SK-N-SH treated with all-trans-retinoic acid at 6 μM for 48 hours (cell line): ENCODE measurements at places on chromosomes 3 and 15.

DNA sequence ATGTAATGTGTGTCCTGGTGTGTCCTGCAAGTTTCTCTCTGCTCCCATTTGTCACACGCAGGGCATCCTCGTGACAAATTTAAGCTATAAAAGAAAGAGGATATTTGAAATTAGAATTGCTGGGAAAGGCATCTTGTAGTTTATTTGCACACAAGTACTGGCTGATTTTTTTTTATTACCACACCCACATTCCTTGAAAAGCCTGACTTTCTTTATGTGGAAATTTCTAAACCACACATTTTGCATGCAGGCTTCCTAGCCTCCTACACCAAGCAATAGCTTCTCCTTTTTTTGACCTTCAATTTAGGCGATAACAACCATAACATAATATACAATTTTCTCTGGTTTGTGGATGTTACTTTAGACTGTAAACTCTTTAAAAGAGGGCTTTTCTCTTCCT lies 126.1 kb downstream of the SERPINI1 start:
- no peak for ATAC-seq

GRCh38 chr3:101529816-101530685 lies 17.0 kb upstream of the SENP7 start:
- ATAC-seq = no peak

DNA sequence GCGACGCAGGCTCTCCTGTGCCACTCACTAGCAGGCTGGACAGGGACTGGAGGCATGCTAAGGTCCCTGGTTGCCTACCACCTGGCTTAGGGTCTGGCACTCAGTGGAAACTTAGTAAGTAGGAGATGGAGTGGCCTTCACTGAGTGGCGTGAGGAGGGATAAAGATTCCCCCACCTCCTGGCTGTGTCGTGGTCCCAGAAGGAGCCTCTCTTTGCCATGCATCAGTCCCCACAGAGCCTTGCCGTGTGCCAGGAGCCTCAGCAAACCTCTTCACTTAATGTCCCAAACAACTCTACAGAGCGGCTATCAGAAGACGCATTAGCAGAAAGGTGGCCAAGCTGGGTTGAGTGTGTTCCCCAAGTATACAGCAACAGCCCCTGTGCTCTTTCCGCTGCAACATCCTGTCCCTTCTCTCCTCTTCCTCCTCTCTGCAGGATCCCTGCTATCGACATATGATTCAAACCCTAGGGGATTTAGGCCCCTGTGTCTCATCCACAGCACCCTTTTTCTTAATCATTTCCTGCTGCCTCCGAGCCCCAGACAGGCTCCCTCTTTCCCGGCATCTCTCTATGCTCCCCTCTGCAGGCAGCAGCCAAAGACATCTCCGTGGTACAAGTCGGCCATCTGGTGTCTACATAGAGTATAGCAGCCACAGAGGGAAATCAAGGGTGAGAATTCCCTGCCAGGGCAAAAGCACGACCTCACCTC lies 66.7 kb downstream of the SLC6A1 start:
- peak; percentile 77 for ATAC-seq

DNA sequence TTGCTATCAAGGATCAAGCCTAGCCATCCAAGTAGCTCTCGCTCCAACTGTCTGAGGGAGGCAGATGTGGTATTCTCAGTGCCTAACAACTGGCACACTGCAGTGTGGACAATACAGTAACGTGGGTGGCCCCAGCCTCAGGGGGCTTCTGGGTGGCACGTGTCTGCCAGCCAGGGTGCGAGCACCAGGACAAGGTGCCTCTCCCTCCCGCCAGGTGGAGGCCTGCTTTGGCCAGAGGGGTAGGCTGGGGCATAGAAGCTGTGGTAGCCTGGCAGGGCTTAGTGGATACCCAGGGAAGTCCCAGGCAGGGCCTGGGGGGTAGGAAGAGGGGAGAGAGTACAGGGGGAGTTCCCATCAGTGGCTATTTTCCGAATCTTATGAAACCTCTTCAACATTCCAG lies 234.0 kb downstream of the PLCL2 start:
- ATAC-seq = no peak

- no peak for ATAC-seq
Observed at GRCh38 chr3:13659221-13659969, 110.5 kb downstream of the FBLN2 start.

- ATAC-seq = no peak
Observed at GRCh38 chr3:42975456-42975855, 3.7 kb upstream of the GASK1A start.

GRCh38 chr3:85960793-85961192 lies 1002.0 kb downstream of the CADM2 start:
- ATAC-seq = no peak

DNA sequence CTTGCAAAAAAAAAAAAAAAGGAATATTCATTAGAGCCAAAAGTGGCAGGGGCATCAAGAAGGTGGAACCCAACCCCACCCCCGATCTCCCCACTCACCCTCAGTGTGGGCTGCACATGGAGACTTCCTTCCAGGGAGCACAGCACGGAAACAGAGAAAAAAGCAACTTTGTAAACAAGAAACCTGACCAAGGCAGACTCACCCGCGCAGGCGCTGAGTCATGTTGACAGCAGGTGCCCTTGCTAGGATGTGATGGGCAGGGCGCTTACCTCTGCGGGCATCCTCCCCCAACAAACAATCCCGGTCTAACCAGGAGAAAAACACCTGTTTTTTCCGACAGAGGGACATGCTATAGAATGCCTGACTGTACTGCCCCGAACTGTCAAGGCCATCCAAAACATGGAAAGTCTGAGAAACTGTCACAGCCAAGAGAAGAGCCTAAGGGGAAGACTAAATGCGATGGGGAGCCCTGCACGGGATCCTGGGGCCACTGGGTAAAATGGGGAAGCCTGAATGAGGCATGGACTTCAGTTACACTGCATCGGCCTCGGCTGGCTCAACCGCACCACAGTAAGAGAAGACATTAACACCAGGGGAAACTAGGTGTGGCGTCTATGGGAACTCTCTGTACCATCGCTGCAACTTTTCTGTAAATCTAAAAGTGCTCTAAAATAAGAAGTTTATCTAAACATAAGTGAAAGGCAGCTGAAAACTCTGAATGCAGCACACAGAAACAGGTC lies 66.7 kb upstream of the GATA2 start:
- no peak for ATAC-seq

GRCh38 chr3:24192469-24193056 lies 247.5 kb downstream of the NR1D2 start:
- ATAC-seq = no peak

DNA sequence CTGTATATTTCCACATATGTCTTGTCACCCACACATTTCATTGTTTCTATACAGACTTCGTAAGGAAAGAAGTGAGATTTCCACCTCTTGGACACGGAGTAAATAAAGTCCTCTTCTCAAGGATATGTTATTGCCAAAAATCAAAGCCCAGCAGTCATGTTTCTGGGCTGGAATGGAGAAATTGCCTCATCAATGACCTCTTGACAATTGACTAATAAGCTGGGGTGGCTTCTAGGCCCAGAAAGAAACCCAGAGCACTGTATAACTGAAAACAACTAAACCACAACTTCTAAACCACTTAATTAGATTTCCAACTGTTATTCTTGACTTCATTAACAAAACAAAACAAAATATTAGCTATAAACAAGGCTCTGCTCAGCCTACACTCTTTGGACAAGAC lies 56.4 kb upstream of the SLC24A5 start:
- ATAC-seq = no peak

- ATAC-seq = no peak
Observed at GRCh38 chr3:44734646-44735168, 5.3 kb downstream of the ZNF501 start.

DNA sequence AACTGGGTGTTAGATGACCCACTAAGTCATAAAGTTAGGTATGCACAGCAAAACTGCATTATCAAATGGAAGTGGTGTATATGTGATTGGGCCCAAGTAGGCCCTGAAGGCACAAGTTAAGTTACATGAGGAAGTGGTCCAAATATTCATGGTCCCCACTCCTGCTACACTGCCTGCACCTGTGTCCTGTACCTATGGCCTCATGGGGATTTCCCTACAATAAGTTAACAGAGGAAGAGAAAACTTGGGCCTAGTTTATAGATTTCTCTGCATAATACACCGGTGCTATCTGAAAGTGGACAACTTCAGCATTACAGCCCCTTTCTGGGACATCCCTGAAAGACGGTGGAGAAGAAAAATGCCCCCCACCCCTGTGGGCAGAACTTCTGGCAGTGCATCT lies 41.5 kb downstream of the STRIT1 start:
- ATAC-seq = no peak

- no peak for ATAC-seq
Observed at GRCh38 chr3:156330415-156330814, 210.0 kb downstream of the KCNAB1 start.

- ATAC-seq = peak; percentile 74
Observed at GRCh38 chr3:72907131-72907711, 19.4 kb downstream of the GXYLT2 start.

- peak; percentile 58; the same call in 2 of the 3 replicates for ATAC-seq
Observed at GRCh38 chr3:105458518-105459215, 92.0 kb downstream of the ALCAM start.

GRCh38 chr3:39127269-39127907 lies 19.9 kb downstream of the TTC21A start:
- ATAC-seq = no peak

GRCh38 chr3:72844436-72844993 lies 3.7 kb downstream of the SHQ1 start:
- ATAC-seq = no peak

DNA sequence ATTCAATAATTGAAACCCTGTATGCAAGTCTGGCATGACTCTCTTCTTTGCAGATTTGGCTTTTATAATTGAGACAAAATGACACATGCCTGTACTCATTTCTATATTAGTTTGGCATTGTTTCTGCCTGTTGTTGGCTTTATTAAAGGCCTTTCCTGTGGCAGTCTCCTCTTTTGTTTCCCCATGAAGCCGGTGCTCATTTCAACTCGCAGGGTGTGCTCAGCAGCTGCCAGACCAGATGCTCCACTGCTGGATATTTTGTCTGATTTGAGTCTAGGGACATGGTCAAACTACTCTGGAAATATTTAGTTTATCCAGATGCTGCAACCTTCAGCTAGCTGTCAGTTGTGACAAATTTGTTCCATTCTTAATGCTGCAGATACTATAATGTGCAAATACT lies 445.3 kb downstream of the NAALADL2 start:
- ATAC-seq = no peak; the same call in 2 of the 3 replicates

GRCh38 chr3:36164400-36164799 lies 215.9 kb upstream of the STAC start:
- no peak for ATAC-seq

GRCh38 chr3:168815946-168816345 lies 720.2 kb upstream of the GOLIM4 start:
- ATAC-seq = no peak

GRCh38 chr3:45313743-45314403 lies 74.5 kb upstream of the LARS2 start:
- no peak for ATAC-seq

DNA sequence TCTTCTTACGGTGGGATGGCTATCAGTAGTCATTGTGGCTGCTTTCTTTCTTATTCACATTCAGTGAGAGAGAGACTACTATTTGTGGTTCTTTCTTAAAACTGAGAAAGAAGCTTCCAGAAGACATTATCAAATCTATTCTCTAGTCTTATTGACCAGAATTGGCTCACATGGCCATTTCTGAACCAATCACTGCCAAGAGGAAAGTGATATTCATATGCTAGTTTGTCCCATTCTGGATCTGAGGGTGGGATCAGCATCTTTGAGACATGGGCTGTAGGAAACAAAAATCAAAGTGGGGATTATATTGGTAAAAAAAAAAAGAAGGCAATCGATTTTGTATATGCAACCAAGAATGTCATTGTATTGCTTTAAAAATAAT lies 106.4 kb upstream of the RASGRP1 start:
- no peak for ATAC-seq

DNA sequence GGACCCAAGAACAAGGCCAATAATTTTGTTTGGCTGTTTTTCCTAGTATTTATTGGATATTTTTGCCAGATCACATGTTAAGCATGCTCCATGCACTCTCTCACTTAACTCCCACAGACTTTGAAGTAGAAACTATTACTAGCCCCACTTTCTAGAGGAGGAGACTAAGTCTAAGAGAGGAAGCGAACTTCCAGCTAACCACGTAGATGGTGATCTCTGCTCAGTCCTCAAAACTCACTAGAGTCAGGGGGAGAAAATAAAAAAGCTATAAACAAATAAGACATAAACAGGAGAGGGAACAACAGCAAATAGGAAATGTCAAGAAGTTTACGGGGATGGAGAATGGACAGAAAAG lies 481.0 kb upstream of the PROK2 start:
- no peak for ATAC-seq

DNA sequence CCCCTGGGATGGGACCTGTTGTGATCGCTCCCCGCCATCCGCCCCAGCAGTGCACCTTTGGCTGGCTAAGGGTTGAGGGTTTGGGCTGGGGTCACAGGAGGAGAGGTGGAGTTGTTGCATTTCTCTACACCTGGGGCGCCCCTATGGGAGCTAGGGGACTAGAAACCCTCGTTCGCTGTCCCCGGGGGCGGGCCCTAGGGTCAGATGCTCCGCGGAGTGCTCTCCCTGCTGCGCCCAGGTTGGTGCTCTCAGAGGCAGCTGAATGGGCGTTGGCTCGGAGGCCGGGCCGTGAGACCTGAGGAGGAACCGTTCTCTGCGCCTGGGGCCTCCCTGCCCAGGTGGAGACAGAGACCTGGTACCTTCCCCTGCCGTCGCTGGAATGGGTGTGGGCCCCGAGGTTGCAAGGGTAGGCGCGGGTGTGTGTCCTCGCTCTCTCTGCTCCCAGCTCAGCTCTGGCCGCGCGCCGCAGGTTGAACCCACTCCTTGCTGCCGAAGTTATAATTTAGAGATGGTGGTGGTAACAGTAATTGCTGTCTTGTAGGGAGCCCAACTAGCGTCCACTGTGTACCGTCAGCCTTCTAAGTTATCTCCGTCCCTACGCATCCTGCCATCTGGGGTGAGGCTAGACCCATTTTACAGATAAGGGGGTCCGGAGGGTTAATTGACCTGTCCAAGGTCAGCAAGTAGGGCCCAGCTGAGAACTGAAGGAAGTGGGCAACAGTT lies 965 bp downstream of the FLNB start:
- peak; percentile 28 for ATAC-seq

DNA sequence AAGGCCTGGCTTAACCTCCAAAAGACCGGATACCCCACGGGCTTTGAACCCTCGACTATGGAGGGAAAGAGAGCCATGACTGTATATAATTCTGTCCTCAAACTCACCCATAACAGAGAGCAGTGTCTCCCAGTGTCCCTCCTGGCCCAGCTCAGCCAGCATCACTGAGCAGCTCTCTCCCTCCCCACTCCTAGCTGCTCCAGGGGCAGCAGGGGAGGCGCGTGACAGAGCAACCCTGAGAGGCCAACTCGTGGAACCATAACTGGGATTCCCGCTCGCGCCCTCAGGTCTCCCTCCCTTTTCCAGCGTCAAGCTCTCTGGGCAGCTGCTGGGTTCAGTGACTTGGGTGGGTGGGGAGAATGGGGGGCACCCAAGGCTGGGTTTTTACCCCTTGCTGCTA lies 561 bp upstream of the CPLX3 start:
- ATAC-seq = no peak
